ENCODE measurements at places on chromosomes 12 and 14. TPM values are rescaled to one million over a fixed set of nuclear protein-coding genes. Genes with fewer than 3 reads are reported as not detected.

The TEX52 gene
- not detected for total RNA-seq

The CTSG gene
- total RNA-seq: not detected

The CAND1 gene
- 68.9 TPM for total RNA-seq

The TRAFD1 gene
- 30.3 TPM for total RNA-seq

The VIPAS39 gene
- 23.4 TPM for total RNA-seq

The FGF6 gene
- not detected for total RNA-seq

The LTBP2 gene
- 81.5 TPM for total RNA-seq

The C12orf54 gene
- not detected for total RNA-seq

The RAD9B gene
- 1.2 TPM for total RNA-seq

The HDAC7 gene
- 52.1 TPM for total RNA-seq

The MMP17 gene
- total RNA-seq: 1.7 TPM

The TCL1B gene
- not detected for total RNA-seq

The ADCY4 gene
- 4.0 TPM for total RNA-seq

The OVCH1 gene
- total RNA-seq: not detected

The ANKRD33 gene
- total RNA-seq: not detected

The VWF gene
- total RNA-seq: 1.5 TPM

The EFS gene
- total RNA-seq: 15.4 TPM

All from kidney epithelial cell (primary cell).